ENCODE measurements at places on chromosomes 11 and 22.

GRCh38 chr11:19345848-19346681 lies 105.3 kb upstream of the E2F8 start:
- DNase-seq, result no peak

GRCh38 chr22:22155146-22155545 lies 89.4 kb upstream of the VPREB1 start:
- no peak for DNase-seq

DNA sequence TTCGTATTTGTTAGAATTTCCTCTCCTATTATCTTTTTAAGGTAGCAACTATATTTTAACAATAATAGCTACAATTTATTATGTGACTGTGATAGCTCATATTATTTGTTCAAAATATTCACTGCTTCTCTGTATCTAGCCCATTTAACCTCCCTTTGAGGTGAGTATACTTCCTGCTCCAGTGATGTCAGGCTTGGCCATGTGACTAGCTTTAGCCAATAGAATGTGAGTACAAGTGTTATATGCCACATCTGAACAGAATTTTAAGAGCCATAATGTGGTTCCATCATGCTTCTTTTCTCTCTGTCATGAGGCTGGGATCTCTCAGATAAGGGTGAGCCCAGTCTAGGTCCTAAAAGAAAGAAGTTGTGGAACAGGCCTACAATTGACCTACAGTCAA lies 217.6 kb downstream of the TTC28 start:
- no peak for DNase-seq

DNA sequence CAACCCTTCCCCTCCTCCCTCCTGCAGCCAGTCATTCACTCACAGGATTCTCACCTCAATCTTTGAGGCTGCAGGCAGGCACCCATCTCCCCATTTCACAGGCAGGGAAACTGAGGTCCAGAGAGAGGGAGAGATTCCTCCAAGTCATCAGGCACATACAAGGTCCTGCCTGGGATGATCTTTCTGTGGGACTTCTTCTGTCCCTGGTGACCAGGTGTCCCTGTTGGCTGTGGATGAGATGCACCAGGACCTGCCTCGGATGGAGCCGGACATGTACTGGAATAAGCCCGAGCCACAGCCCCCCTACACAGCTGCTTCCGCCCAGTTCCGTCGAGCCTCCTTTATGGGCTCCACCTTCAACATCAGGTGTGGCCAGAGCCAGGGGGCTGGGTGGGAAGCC lies 7.8 kb downstream of the FTH1 start:
- DNase-seq, result no peak

GRCh38 chr11:69178819-69179482 lies 23.2 kb downstream of the SMIM38 start:
- no peak for DNase-seq

- DNase-seq, result no peak
Observed at GRCh38 chr11:57786436-57786835, 24.8 kb downstream of the CTNND1 start.

GRCh38 chr11:12778240-12778905 lies 104.2 kb downstream of the TEAD1 start:
- DNase-seq, result no peak

- no peak for DNase-seq
Observed at GRCh38 chr11:34030382-34030781, 21.1 kb upstream of the CAPRIN1 start.

DNA sequence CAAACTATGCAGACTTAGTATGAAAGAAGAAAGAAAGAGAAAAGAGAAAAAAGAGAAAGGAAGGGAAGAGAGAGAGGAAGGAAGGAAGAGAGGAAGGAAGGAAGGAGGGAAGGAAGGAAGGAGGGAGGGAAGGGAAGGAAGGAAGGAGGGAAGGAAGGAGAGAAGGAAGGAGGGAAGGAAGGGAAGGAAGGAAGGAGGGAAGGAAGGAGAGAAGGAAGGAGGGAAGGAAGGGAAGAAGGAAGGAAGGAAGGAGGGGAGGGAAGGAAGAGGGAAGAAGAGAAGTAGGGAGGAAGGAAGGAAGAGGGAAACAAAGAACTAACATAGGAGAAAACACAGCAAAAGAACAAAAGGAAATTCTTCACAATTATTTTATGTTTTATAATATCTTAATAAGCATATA lies 502.1 kb downstream of the SOX6 start:
- DNase-seq, result no peak

GRCh38 chr22:43743131-43743530 lies 69.0 kb downstream of the EFCAB6 start:
- no peak for DNase-seq

GRCh38 chr22:27011133-27011532 lies 353.7 kb downstream of the MIAT start:
- no peak for DNase-seq

GRCh38 chr11:67452141-67452952 lies at the start of gene GPR152:
TSS of gene GPR152 (minus strand) at chr11:67452729. CDS start at chr11:67452724, 5 bp downstream.
- no peak for DNase-seq

DNA sequence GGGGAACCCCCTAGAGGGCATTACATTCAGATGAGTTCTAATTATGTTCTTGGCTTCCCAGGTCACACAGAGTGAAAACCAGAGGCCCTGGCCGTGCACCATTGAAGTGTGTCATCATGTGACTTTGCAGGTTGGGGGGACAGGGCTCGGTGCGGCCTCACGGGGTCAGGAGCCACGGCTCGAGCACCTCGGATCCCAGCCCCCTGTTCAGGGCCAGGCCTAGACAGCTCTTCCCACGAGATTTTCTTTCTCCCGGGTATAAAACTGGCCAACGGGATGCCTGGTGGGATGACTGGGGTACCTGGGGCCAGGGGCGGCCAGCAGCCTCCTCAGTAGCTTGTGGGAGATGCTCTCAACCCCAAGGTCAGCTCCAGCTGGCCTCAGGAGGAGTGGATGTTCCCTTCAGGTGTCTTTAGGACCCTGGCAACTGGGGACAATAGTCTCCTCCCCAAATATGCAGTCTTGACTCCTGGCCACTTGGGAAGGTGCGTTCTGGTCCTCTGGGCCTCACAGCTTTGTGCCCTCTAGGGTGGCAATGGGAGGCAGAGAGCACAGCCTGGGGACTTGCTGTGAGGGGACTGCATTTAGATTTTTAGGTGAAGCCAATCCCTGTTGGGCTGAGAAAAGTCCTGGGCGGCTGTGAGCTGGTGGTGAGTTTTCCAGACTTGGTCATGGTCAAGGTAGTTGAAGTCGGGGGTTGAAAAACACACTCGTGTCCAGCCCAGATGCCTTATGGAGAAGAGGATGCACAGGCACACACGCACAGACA lies 95.6 kb downstream of the KCNQ1 start:
- no peak for DNase-seq

DNA sequence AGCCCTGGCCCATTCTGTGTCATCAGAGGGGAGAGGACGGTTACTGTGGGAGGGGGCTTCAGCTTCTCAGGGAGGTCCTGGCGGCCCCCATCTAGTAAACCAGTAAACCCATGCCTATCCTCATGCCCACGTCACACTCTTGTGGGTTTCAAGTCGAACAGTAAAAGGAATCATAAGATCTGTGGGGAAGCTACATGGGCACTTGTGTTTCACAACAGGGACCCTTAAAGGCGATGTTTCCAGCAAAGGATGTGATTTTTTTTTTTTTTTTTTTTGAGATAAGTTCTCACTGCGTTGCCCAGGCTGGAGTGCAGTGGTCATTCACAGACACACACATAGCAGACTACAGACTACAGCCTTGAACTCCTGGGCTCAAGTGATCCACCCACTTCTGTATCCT lies 9.2 kb upstream of the PARVG start:
- no peak for DNase-seq

GRCh38 chr11:13216711-13217075 lies 60.9 kb upstream of the BMAL1 start:
- DNase-seq, result no peak

DNA sequence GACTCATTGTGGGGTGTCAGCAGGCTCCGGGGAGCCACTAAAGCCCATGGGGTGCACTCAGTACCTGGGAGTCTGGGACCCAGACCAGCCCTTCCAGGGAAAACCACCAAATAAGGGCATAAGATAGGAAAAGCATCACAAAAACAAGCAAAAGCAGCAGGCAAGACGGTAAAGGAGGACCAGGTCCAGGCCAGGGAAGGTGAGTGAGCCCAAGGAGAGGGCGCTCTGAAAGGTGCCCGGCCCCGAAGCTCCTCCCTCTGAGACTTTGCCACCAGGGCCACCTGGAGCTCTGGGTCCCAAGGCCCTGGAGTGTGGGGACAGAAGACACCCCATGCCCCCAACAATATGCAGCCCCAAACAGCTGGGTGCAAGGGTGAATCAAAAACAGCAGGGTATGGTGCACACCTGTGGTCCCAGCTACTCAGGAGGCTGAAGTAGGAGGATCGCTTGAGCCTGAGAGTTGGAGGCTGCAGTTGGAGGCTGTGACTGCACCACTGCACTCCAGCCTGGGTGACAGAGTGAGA lies 5.2 kb upstream of the IL17REL start:
- DNase-seq, result no peak

- DNase-seq, result no peak
Observed at GRCh38 chr11:35746356-35747153, 84.0 kb downstream of the TRIM44 start.

DNA sequence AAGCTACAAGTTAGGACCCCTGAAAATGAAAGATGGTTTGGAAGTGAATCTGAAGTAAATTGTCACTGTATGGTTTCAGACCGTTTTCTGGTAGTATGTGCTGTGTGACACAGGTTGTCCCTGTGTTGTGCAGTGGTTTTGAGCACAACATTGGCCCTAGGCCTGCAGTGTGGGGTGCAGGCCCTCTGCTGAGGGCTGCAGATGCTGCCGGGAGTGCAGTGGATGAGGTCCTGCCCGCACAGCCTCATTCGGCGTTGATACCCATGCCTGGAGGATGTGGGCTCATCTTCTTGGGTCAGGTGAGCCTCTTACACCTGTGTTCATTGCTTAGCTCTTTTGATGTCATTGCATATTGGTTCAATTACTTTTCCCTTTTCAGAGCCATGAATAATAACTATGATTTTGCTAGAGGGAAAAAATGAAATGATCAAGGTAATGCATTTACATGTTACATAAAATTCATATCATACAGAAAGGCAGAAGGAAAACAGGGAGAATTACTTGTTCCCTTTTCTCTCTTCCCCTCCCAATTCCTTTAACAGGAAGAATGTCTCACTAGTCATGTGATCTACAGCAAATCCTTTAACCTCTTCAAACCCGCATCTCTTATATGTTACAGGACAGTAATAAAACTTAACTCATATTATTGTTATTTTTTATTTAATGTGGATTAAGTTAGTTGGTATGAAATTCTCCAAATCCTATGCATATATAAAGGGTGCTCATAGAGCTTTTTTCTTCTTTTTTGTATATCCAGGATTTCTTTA lies 48.7 kb downstream of the PTPRJ start:
- peak; percentile 40 for DNase-seq

DNA sequence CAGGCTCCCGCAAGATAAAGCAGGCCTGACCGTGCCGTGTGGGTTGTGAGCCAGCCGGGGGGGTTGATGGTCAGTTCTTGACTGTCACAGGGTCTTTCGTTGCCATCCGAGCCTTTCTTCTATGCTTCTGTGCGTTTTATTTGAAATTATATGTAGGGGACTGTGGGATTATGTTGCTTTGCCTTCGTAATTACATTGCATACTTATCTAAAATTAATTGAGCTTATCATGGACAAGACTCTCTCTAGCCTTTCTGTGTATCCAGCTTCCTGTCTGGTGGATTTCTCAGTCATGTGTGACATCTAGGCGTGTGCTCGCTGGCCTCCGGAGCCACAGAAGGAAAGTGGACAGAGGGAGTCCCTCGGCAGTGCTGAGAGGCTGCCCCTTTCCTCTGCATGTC lies 93.2 kb downstream of the TBC1D22A start:
- DNase-seq, result no peak

DNA sequence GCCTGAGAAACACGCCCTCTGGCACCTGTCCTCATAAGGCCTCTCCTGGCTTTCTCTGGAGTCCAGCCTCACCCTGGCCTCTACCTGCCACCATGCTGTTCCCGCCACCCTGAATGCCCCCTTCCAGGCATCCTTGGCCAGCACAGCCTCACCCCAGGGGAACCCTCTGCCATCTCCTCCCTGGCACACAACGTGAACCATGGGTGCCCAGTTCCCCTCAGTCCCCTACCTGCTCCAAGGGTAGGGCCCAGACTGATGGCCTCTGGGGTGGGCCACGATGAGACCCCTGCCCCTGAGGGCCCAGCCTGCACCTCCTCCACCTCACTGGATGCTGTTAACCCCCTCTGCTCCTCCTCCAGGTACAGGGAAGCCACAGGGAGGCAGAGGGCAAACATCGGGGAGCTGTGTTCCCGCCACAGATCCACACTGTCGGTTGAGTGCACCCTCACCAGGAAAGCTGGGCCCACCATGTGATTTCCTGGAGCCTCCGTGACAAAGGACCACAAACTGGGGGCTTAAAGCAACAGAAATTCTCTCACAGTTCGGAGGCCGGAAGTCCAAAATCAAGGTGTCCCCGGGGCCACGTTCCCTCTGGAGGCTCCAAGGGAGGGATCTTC lies 169.6 kb downstream of the BRD1 start:
- no peak for DNase-seq

- DNase-seq, result no peak
Observed at GRCh38 chr22:50281957-50282356, 11.8 kb upstream of the MAPK11 start.

DNA sequence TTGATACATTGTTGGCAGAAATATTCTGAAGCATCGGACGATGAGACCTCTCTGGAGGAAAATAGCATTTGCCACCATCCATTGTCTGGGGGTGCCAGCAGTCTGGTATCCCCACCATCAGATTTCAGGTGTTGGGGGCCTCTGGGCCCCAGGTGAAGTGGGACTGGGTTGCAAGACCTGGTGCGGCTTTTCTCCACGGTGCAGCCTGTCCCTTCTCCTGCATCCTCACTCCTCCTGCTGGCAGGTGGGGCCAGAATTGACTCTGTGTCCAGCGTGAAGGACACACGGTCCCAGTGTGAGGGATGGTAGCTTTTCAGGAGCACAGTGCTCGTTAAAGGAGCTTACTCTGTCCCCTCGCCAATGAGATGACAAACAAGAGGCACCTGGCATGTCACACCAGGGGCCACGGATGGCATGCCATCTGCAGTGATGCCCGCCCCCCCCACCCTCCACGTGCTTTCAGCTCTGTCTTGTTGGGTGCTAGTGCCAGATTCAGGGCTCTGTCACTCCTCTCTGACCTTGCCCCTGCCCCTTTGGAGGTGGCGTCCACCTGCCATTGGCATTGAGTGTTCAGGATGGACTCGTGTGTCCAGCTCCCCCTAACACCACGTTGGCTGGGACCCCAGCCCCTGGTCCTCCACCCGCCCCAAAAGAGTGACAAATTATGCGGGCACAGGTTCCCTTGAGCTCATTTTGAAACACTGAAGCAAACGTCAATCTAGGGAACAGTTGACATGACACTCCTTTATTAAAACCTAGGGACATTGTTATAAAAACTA lies 62.4 kb downstream of the PARVG start:
- DNase-seq, result no peak

GRCh38 chr11:67371911-67372320 lies 1.5 kb downstream of the CLCF1 start:
- no peak for DNase-seq

DNA sequence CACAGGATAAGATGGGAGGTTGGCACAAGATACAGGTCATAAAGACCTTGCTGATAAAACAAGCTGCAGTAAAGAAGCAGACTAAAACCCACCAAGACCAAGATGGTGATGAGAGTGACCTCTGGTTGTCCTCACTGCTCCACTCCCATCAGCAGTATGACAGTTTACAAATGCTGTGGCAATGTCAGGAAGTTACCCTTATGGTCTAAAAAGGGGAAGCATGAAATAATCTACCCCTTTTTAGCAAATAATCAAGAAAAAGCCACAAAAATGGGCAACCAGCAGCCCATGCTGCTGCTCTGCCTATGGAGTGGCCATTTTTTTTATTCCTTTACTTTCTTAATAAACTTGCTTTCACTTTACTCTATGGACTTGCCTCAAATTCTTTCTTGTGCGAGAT lies 8.7 kb upstream of the PIWIL4 start:
- DNase-seq, result no peak

GRCh38 chr22:41696703-41697102 lies 2.6 kb upstream of the MEI1 start:
- no peak for DNase-seq

All from CD4-positive, alpha-beta T cell treated with Interleukin-4 for 1 hour (primary cell).